ENCODE measurements at places on chromosomes 1 and 21. TPM values are rescaled to one million over a fixed set of nuclear protein-coding genes. Genes with fewer than 3 reads are reported as not detected.
A peak's percentile ranks its signal among the peaks of the same experiment; 100 is the strongest.

- H3K36me3 ChIP-seq = peaks cover 27% of the 10 kb centered on the region
- H3K4me3 ChIP-seq = no peak overlapping the region
- DNase-seq = peak; percentile 60
- H3K27me3 ChIP-seq = peaks cover 3% of the 10 kb centered on the region
Measured at GRCh38 chr21:44846485-44847260, 26.8 kb downstream of the PTTG1IP start.

- no peak for DNase-seq
- H3K4me1 ChIP-seq = no peaks in the 10 kb centered on the region
- no peak overlapping the region for H3K27ac ChIP-seq
Measured at GRCh38 chr21:26751305-26751704, 93.9 kb downstream of the ADAMTS1 start.

GRCh38 chr21:40902299-40902698 lies 55.3 kb upstream of the DSCAM start:
- H3K27me3 ChIP-seq = no peaks in the 10 kb centered on the region
- H3K27ac ChIP-seq = peak overlapping the region; percentile 26

DNA sequence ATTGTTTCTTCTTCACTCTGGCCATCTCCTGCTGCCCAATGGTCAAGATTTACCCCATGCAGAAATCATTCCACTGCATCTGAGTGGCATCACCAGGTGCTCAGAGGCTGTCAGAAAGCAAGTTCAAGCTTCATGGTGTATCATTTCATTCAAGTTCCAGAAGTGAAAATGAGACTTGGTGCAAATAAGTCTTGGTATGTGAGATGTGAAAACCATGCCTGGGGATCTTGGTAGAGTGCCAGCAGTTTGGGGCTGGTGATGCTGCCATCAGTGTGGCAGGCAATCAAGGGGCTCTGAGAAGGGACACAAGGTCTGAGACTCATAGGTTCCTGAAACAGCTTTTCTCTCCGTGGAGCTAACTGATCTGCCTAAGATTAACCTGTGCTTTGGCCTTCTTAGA lies 52.0 kb downstream of the CD2 start:
- no peak for DNase-seq
- H3K27me3 ChIP-seq = no peaks in the 10 kb centered on the region
- no peak overlapping the region for H3K4me3 ChIP-seq
- H3K27ac ChIP-seq = peak overlapping the region; percentile 45
- no peaks in the 10 kb centered on the region for H3K4me1 ChIP-seq

DNA sequence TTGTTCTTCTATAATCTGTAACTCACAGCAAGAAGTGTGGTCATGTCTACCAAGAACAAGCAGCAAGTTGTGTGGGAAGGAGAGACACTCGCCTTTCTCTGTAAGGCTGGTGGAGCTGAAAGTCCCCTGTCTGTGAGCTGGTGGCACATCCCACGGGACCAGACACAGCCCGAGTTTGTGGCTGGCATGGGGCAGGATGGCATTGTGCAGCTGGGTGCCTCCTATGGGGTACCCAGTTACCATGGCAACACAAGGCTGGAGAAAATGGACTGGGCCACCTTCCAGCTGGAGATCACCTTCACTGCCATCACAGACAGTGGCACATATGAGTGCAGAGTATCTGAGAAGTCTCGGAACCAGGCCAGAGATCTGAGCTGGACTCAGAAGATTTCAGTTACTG lies 15.5 kb downstream of the CD101 start:
- H3K27ac ChIP-seq = no peak overlapping the region
- no peak for DNase-seq
- H3K27me3 ChIP-seq = no peaks in the 10 kb centered on the region
- no peaks in the 10 kb centered on the region for H3K4me1 ChIP-seq
- H3K36me3 ChIP-seq = no peaks in the 10 kb centered on the region
- no peak overlapping the region for H3K4me3 ChIP-seq

DNA sequence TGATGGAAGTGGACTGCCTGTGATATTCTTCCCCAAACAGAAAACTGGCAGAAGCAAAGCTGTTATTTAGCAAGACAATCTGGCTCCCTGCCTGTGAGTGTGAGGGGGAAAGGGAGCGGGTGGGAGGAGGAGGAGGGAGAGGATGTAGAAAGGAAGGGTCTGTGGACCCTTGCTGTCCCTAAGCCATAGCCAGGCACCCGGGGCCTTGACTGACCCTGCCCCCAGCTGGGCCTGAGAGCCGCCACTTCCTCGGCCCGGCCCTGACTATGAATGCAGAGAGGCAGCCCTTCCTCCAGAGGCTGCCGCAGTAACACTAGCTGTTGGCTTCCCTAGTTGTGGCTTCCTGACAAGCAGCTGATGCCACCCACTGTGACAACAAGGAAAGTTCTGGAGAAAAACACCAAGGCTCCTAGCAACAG lies 13.9 kb downstream of the PLA2G2F start:
- no peaks in the 10 kb centered on the region for H3K36me3 ChIP-seq
- no peak overlapping the region for H3K4me3 ChIP-seq
- H3K4me1 ChIP-seq = peaks cover 22% of the 10 kb centered on the region

DNA sequence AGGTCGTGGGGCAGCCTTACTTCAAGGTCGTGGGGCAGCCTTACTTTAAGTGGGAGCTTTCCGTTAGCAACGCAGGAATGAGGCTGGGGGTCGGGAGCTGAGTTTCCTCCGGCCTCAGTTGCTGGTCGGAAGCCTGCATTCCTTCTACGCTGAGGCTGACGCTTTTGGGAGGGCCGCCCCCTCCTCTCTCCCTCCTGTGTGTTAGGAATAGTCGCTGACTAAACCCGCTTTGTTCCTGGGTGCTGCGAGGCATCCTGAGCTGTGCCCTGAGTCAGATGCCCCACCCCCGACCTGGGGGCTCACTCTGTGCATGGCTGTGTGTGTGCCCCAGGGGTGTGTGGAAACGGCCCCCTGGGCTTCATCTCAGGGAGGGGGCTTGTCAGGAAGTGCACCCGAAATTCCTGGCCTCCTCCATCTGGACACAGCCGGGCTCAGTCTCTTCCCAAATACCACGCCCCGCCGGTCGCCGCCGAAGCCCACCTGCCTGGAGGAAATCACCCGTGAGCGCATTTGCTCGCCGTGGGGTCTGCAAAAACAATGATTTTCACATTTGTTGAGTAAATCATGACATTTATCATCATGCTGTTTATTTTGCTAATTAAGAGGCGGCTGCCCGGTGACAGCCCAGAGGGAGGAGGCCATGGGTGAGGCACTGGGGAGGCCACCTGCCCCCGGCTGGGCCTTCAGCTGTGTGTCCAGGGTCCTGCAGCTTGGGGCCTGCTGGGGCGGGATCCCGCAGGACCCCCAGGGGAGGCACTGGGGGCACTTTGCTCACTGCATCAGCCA lies 121.4 kb downstream of the PRDM16 start:
- peaks cover 62% of the 10 kb centered on the region for H3K4me1 ChIP-seq
- no peak for DNase-seq
- H3K4me3 ChIP-seq = no peak overlapping the region
- H3K27me3 ChIP-seq = no peaks in the 10 kb centered on the region

GRCh38 chr1:153122831-153123421 lies 9.6 kb upstream of the SPRR2F start:
- H3K4me3 ChIP-seq = no peak overlapping the region
- H3K4me1 ChIP-seq = no peaks in the 10 kb centered on the region
- H3K27me3 ChIP-seq = no peaks in the 10 kb centered on the region

DNA sequence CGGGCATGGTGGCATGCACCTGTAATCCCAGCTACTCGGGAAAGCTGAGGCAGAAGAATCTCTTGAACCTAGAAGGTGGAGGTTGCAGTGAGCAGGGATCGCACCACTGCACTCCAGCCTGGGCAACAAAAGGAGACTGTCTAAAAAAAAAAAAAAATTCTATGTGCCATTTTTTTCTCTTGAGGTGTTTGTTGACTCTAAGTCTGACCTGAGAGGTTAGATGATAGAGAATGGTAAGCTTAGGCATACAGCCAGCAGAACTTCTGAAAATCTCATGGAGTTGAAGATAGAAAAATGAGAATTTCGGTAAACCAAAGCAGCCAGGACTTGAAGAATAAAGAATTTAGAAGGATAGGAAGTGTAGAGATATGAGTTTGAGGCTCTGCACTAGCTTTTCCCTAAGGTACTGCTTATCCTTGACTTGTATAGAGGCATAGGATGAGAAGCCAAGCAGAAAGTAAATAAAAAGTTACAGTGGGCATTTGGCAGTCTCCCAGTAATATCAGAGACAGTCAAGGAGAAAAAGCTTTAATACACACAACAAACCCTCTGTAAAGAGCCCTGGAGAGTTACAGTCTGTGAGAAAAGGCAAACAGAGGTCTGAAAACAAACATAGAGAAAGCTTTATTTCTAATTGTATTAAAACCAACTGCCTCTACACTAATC lies 24.3 kb downstream of the F13B start:
- H3K27ac ChIP-seq = no peak overlapping the region
- H3K4me1 ChIP-seq = no peaks in the 10 kb centered on the region
- no peaks in the 10 kb centered on the region for H3K27me3 ChIP-seq
- H3K4me3 ChIP-seq = no peak overlapping the region

DNA sequence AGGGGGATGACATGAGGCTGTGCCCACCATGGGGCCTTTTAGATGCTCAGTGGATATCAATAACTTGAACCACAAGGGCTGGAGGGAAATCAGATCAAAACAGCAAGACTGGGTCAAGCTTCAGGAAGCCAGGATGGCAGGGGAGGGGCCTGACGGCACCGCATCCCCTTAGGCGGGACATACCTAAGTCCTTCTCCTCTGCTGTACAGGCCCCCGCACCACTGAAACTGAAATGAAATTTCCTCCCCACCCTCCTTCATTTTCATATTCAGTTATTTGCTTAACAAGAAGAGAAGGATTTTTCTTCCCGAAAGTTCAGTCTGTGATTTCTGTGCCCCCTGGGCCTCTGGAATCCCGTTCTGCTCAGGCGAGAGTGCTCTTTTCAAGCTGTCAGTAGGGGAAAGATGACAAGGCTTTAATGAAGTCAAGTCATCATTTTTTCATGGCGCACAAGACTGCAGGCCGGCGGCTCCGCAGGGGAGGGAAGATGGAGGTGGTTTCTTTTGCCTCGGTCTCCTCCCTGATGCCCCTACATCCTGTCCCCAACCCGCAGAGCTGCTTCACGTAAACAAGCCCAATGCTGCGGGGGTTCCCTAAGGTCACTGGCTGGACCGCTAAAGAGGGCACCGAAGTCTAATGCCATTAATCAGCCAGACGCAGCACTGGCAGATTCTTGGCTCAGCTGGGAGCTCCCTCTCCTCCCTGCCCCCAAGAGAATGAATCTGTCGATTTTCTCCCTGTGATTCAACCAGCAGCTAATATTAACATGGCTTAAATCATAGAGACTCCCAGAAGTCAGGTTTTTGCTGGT lies 264.8 kb downstream of the C1orf94 start:
- no peaks in the 10 kb centered on the region for H3K4me1 ChIP-seq
- H3K27me3 ChIP-seq = no peaks in the 10 kb centered on the region
- peak; percentile 12 for DNase-seq

- no peaks in the 10 kb centered on the region for H3K27me3 ChIP-seq
- no peak for DNase-seq
- H3K4me1 ChIP-seq = no peaks in the 10 kb centered on the region
- H3K36me3 ChIP-seq = no peaks in the 10 kb centered on the region
- no peak overlapping the region for H3K27ac ChIP-seq
Measured at GRCh38 chr1:59027177-59027576, 243.3 kb upstream of the JUN start.

GRCh38 chr1:53599481-53599880 lies 139.5 kb downstream of the GLIS1 start:
- no peaks in the 10 kb centered on the region for H3K36me3 ChIP-seq
- no peaks in the 10 kb centered on the region for H3K27me3 ChIP-seq
- no peaks in the 10 kb centered on the region for H3K4me1 ChIP-seq
- H3K4me3 ChIP-seq = no peak overlapping the region

COA7 gene
- 6.7 TPM for total RNA-seq

SPRR1A gene
- not detected for total RNA-seq

IPO9 gene
- 8.8 TPM for total RNA-seq

CRYAA gene
- total RNA-seq = not detected

MCM3AP gene
- 58.9 TPM for total RNA-seq

FOXO6 gene
- not detected for total RNA-seq

Measured in stomach (tissue), 19 donors.